ENCODE measurements at places on chromosomes 2 and 18.
A peak's percentile ranks its signal among the peaks of the same experiment; 100 is the strongest.

DNA sequence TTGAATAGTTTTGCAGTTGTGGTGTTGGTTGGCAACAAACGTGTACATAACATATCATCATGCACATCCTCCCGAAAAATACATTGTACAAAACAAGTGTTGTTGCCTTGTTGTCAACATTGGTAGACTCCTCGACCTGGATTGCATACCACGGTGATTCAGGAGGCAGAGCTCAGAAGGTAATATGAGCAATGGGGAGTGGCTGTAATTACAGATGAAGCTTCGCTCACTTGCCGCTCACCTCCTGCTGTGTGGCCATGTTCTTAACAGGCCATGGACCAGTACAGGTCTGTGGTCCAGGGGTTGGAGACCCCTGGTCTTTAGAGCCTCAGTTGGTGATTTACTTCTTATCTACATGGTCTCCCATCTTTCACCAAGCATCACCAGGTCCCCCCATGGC, 1423.2 kb upstream of the NXPH2 start:
- no peak for DNase-seq

DNA sequence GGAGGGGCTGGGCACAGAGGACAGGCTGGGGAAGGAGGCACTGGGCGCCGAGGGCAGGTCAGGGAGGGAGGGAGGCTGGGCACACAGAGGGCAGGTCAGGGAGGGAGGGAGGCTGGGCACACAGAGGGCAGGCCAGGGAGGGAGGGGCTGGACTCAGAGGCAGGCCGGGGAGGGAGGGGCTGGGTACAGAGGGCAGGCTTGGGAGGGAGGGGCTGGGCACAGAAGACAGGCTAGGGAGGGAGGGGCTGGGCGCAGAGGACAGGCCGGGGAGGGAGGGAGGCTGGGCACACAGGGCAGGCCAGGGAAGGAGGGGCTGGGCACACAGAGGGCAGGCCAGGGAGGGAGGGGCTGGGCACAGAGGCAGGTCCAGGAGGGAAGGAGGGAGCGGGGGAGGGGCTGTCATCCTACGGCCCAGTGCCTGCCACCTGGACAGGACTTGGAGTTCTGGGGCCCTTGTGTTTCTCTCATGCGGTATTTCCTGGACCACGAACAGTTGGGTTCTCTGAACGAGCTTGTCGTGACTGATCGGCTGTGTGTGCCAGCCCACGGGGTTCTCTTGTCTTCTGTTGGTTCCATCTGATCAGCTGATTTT, 46.7 kb upstream of the KCNG2 start:
- DNase-seq: no peak

GRCh38 chr2:41020358-41020757, 568.5 kb upstream of the SLC8A1 start:
- DNase-seq: no peak

- DNase-seq: no peak
Observed at GRCh38 chr2:197378086-197378485, 56.7 kb downstream of the SF3B1 start.

- no peak for DNase-seq
Observed at GRCh38 chr2:949384-950079, 1.1 kb upstream of the SNTG2 start.

DNA sequence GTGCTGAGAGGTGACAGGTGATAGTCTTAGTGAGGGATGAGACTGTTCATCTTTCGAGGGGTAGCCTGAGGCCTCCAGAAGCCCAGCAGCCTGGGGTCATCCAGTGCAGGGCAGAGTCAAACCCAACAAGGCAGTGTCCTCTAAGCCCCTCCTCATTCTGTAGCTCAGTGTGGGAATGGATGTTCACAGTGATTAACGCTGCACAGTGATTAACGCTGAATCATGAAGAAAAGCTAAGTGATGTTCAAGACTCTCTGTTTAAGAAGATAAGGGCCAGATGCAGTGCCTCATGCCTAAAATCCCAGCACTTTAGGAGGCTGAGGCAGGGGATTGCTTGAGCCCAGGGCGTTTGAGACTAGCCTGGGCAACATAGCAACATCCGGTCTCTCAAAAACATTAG, 56.3 kb upstream of the LAPTM4A start:
- DNase-seq: no peak

- DNase-seq: no peak
Observed at GRCh38 chr2:176324862-176325261, 55.6 kb downstream of the MTX2 start.

DNA sequence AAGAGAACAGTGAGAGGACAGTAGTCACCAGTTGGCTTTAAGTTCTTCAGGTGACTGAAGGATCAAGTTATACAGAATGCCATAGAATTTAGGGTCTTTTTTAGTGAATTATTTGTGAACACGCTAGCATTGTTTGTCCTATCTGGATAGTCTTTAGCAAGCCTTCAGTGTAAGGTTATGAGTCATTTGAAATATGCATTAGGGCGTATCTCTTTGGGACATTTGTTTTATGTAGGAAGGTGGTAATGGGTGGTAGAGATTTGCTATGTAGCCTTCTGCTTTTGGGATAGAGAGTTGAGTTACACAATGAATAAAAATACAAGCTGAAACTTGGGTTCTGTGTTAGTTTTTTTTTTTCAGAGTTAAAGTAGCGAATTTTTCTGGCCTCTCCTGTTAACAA, 13.0 kb downstream of the ACTR2 start:
- no peak for DNase-seq

GRCh38 chr2:142805244-142805643, 72.2 kb upstream of the KYNU start:
- no peak for DNase-seq

DNA sequence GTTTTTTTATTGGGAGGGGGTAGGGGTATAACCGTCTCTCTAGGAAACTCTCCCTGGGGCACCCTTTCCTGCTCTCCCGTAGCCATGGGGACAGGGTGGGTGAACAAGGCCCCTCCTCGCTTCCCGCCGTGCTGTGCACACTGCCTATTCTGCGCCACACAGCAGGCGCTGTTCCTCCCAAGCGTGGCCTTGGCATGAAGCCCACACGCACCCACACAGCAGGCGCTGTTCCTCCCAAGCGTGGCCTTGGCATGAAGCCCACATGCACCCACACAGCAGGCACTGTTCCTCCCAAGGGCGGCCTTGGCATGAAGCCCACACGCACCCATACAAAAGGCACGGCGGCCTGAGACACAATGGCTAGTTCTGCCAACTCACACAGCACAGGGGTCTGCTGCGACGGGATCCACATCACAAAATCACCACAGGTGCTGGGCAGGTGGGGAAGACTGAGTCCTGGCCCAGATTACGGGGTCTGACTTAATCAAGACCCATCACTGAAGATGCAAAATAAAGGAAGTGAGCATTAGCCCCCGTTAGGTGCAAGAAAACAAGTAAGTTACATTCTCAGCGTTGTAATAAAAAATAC, 46.6 kb upstream of the TPO start:
- DNase-seq: no peak

DNA sequence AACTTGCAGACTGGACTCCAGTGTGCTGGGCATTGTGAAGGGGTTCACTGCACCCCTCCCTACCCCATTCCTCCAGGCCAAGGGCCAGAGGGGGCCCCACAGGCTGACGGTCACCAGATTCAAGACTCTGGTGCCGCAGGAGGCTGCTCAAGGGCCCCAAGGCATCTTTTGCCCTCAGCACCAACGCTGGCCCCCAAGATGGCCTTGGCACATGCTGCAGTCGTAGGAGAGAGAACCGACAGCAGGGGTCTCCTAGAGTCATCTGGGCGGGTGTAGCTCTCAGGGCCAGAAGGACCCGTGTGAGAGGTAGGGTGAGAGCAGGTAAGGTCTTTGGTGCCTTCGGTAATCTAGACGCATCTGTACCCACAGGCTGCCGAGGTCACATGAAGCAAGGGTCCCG, 18.7 kb upstream of the ODC1 start:
- no peak for DNase-seq

DNA sequence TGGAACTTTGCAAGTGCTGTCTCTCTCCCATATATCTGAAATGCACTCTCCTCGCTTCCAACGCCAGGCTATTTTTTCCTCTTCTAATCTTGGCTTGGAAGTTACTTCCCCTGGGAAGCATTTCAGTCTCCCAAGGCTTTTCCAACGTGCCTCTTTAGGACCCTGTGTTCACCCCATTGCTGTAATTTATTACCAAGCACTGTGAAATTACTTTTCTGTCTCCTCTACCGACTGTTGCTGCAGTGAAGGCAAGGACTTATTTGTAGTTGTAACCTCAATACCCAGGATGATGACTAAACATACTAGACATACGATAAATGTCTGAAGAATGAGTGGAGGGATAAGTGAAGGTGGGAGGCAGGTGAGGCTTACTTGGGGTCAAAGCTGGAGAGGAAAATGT, 163.7 kb downstream of the GALNT14 start:
- no peak for DNase-seq

DNA sequence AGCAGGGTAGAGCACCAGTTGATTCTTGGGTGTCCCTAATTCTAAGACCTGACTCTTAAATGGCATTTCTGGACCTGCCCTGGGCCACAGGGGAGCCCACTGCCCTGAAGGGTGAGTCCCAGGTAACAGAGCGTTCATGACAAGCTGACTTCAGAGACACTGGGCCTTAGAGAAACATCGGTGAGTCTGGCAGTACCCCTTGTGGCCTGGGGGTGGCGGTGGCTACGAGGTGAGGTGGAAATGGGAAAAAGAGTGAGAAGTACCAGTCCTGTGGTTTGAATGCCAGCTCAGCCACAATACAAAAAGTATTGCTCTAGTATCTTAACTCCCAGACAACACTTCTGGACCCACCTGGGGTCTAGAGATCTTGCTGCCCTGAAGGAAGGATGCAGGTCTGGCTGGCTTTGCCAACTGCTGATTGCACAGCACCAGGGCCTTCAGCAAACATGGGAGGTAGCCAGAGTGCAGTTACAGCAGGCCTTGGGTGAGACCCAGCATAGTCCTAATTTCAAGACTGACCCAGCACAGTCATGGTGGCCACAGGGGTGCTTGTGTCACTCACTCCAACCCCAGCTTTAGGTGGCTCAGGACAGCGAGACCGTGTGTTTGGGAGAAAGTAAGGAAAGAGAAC, 44.5 kb downstream of the USP34 start:
- peak; percentile 21 for DNase-seq

DNA sequence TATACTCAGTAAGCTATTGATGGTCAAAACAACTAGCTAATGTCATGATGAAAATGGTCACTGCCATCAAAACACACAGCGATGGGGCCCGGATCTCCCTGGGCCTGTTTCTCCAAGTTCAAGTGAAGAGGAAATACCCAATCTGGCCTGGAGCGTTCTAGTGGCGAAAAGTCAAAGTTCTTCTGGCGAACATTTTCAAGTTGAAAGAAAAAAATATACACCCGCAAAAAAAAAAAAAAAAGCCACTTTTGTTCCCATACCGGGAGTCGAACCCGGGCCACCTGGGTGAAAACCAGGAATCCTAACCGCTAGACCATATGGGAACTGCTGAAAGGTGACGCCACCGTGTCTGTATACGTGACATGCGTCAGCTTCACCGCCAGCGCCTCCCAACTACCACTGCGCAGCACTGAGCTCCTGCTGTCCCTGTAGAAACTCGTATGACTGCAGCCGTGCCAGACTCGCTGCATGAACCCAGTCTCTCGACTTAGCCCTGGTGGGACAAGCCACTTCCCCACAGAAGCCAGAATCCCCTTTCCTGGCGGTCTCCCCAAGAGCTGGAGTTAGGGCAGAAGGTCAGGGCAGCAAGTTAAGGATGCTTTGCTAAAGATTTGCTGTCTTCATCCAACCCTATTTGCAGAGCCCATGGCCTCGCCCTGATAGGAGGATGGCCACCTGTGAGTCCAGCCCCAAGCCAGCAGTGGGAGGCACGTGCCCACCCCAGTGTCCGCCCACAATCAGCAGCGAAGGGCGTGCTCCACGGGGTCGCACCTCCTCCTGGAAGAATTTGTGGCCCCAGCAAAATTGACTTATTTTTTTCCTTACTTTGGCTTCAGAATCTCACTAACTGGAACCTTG, 5.6 kb upstream of the IMP4 start:
- peak; percentile 93 for DNase-seq

- peak; percentile 8 for DNase-seq
Observed at GRCh38 chr18:33404244-33404873, 36.2 kb downstream of the CCDC178 start.

GRCh38 chr18:74399091-74399887, 57.8 kb downstream of the DIPK1C start:
- no peak for DNase-seq

DNA sequence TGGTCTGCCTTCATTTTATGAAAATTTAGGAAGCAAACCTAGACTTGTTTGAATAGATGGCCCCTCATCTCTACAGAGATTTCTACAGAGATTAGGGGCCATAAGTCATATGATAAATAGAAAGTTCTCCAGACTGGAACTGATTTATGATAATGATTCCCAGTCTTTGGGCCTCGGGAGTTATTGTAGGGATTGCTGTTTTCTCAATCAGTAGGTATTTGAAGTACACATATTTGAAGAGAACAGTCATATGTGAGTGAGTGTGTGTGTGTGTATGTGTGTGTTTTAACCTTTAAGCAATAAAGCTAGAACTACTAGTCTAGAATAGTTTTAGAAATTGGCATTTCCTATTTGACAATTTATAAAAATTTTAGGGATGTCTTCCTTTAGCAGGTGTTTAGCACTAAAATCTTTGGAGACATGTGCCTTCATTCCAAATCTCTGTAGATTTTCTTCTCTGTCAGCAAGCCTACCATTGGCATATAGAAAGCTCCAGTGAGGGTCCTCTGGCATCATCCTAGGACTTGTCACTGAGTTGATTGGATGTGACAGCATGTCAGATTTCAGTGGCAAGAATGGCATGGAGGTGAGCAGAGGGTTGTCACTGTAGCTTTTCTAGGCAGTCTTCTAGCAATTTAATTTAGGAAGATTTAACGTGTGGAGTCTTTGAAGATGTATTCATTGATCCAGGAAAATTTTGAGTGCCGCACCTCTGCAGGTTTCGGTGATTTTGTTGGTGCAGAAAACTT, 71.2 kb downstream of the MYO1B start:
- no peak for DNase-seq

DNA sequence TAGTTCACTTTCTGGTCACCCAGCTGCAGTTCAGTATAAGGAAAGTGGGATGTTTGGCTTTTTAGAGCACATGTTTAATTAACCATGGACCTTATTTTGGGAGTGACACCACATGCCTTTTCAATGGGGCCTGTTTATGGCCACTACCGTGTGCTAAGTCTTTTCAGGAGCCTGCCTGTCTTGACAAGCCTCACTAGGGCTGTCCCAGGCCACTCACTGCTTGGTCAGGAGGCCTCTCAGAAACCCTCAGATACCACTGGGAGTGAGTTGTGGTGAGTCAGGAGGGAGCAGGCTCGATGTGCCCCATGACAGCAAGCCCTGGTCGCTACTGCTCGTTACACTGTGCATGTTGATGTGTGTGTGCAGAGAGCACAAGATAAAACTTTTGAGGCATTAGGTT, 123.0 kb downstream of the MAP4K4 start:
- DNase-seq: no peak

- no peak for DNase-seq
Observed at GRCh38 chr2:67451086-67451832, 54.1 kb downstream of the ETAA1 start.

GRCh38 chr18:10143596-10143995, 229.8 kb downstream of the VAPA start:
- DNase-seq: no peak

DNA sequence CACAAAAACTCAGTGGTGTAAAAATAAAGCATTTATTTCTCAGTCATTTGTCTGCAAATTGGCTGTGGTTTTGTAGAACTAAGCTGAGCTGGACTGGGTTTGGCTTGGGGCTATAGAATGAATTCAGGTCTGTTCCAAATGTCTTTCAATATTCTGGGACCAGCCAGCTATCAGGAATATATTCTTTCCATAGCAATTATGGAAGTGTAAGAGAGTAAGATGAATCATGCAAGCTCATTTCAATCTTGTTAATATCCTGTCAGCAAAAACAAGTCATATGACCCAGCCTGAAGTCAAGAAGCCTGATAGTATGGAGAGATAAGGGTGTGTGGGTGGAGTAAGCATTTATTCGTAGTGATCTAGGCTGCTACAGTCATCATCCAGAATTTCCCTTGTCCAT, 481.0 kb upstream of the CDH2 start:
- DNase-seq: no peak
